ENCODE measurements at places on chromosomes 2 and 18.

GRCh38 chr2:176156301-176156806 is 753 bp upstream of the HOXD3 start:
- no peak for DNase-seq

DNA sequence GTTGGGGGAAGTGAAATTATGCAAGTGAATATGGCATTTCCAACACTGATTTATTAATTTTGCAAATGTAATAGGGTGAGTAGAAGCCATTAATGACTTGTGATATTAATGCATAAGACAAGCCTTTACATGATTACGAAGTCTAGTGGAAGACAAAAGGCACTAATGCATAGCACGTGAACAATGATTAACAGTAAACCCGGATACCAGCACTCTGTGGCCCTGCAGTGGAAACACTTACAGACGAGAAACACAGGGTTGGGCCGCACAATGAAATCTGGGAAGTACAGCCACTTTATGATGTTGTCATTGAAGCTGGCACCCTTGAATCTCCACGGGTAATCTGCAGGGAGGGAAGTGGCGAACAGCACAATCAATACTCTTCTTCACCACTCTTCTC is 233.4 kb downstream of the NAPG start:
- DNase-seq = no peak

DNA sequence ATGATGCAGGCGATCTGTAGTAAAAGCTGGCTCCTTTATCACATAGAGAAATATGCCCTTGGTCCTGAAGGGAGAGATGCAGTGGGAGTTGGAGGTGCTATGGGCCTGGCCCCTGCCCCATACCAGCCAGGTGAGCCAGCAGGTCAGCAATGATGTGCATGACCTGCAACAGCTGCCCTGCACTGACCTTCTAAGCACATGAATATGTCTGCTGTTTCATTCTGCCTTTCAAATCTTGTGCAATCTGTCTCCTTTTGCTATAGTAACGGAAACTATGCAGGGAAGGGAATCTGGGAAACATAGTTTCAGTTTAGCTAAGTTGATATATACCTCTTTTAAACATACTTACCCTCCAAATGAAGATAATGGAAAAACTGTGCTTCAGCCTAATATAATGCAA is 235.2 kb downstream of the TDRD15 start:
- no peak for DNase-seq

- no peak for DNase-seq
Measured at GRCh38 chr2:136407952-136408318, 290.0 kb upstream of the CXCR4 start.

GRCh38 chr2:65292461-65293011 is 64.9 kb downstream of the ACTR2 start:
- no peak for DNase-seq

- DNase-seq = no peak
Measured at GRCh38 chr2:218039171-218039570, 29.9 kb upstream of the RUFY4 start.

DNA sequence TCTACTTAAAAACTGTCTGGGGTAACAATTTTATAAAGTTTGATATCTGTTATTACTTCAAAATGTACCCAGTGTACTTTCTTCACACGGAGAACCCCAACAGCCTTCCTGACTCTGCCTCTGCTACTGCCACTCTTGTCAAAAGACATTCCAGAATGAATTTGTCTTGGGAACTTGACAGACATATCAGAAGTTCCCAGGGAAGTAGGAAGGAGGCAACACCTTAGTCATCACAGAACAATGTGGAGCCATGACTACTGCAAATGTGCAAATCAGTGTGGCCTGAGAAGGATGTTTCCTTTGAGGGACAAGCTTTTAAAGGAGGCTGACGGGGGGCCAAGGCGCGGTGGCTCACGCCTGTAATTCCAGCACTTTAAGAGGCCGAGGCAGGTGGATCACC is 133.8 kb upstream of the RNF152 start:
- DNase-seq = no peak

GRCh38 chr18:24736662-24737330 is 276.4 kb downstream of the HRH4 start:
- no peak for DNase-seq

- DNase-seq = no peak
Measured at GRCh38 chr18:44090453-44090852, 590.2 kb upstream of the SETBP1 start.

DNA sequence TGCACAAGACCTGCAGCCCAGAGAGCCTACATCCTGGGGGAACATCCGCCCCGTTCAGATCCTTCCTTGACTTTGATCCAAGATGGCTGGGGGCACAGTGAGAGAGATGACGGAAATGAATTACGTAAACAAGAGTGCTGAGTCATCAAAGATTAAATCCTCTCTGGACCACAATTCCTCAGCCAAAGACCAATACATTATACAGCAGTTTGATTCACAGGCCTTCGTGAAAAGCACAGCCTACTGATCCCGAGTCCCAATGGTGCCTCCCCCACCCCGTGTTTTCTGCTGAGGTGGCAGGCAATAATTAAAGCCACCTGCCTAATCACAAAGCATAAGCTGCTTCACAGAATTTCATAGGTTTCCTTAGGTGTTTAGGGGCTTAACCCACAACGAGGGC is 43.0 kb downstream of the MYO5B start:
- no peak for DNase-seq

DNA sequence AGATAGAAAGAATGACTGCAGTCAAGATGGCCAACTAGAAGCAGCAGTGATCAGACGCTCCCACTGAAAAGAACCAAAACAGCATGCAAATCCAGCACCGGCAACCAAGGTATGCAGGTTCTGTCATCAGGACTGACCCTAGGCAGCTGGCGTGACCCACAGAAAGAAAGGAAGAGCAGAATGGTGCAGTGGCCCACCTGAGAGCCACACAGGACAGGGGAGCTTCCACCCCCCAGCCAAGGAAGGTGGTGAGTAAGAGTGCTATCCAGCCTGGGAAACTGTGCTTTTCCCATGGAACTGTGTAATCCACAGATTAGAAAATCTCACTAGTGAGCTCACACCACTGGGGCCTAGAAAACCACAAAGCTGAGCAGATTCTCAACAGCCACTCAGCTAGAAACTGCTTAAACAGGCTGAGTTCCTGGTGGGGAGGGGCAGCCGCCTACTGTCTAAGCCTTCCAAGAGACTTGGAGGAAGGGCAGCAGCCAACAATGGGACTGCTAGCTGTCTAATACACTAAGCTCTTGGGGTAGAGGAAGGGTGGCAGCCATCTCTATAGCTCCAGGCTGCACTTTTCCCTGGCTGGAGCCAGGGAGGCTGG is 127.9 kb downstream of the EVA1A start:
- DNase-seq = no peak

DNA sequence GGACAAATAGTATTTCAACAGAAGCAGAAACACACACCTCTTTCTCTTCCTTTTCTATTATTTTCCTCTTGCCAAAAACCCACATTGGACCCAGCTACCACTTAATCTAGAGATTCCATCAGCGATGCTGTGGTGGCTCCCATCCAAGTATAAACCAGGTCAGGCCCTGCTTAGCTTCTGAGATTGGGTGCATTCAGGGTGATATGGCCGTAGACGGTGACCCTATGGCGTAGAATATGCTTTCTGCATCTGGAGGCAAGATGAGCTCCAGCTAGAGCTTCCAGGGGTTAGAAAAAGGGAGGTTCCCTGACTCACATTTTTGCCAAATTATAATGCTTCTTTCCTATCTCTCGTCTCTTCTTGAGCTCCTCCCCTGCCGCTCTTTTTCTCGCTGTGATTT is 66.5 kb downstream of the TNP1 start:
- DNase-seq = no peak

DNA sequence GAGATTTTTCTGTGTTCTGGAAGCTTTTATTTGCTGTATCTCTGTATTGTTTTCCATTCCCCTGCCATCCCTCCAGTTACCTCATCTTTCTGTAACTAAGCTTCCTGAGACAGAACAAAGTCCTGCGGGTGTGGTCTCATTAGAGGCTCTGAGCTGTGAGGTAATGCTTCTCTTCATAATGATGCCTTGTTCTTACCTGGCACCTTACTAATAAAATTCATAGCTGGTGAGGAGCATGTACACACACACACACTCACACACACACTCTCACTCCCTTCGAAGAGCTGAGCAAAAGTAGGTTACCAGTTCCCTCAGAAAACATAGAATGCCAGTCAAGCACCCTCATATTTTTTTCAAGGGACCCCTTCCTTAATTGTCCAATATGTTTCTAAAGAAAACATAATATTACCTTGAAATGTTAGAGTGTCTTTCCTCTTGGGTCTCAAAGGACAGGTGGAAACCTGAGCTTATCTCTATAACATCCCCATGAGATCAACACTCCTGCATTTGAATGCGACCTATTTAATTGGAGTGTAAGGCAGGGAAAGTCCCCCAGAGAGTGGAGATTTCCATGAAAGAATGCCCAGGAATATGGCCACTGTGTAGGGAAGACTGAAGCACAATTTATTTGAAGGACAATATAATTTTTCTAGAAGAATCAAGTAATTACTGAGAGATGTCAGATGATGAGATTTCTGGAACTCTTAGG is 161.6 kb upstream of the NCK2 start:
- no peak for DNase-seq

- DNase-seq = no peak
Measured at GRCh38 chr2:214830794-214831346, 21.4 kb upstream of the BARD1 start.

- peak; percentile 24 for DNase-seq
Measured at GRCh38 chr2:218074031-218074430, 5.0 kb downstream of the RUFY4 start.

DNA sequence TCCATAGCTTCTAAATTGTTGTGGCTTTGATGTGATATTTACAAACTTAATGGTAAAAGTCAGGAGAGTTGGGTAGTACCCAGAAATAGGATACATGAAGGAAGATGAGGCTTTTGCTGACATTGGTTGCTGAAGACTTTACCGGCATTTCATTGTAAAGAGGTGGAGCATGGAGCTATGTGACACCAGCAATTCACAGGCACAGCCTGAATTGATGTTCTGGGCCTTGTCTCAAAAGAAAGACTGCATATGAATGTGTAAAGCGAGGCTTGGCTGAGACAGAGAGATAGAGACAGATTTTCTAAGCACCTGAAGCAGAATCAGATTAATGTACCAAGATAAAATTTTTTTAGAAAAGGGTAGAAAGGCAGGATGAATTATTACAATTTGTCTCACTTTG is 864.9 kb upstream of the ID2 start:
- no peak for DNase-seq

- no peak for DNase-seq
Measured at GRCh38 chr2:27875089-27875881, 14.9 kb downstream of the RBKS start.

DNA sequence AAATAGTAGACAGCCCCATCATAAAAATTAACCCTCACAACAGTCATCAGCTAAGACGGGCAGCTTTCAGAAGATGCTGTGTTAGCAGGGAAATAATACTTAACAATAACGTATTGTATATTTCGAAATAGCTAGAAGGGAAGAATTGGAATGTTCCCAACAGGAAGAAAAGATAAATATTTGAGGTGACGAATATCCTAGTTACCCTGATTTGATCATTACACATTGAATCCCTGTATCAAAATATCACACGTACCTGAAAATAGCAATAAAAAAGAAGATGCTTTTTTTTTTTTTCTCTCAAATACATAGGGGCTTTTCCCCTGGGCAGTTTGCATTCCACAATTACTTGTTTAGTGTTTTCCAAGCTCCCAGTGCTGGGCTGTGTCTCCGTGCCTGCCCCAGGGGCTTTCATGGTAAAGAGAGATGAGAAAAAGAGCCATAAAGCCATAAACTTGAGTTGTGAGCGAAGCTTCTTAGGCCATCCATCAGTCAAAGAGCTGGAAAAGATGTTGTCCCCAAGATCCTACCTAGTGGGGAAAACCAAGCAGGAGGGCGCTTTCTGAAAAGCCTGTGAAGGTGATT is 183.0 kb upstream of the REV1 start:
- no peak for DNase-seq

DNA sequence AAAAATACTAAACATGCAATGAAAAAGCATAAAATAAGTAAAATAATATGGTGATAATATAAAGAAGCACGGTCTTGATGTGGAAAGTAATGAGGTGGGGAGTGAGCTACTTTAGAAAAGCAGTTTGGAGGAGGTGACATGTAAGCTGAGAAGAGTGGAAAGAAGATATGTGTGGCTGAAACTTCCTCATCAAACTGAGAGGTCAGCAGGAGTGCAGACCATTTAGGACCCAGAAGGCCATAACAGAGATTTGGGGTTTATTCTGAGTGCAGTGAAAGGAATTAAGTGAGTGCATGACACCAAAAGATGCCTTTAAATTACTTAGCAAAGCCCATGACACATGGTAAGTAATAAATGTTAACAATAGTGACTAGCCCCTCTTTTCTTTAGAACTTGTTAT is 24.4 kb upstream of the TMEM182 start:
- DNase-seq = no peak

DNA sequence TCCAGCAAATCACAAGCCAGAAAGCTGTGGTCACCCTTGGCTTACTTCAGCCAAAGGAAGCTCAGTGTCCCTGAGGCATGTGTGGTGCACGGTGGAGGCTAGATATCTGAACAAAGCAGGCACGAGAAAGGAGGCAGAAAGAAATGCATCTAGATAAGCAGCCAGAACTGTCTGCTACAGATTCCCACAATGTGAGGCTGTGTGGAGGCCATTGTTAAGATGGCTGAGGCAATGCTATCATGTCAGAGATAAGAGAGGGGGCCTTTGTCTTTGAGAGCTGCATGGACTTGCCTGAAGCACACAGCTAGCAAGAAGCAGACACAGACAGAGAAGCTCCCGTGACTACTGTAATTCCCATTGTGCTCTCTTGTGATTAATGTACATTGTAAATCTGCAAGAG is 110.5 kb upstream of the LYPD6 start:
- no peak for DNase-seq

DNA sequence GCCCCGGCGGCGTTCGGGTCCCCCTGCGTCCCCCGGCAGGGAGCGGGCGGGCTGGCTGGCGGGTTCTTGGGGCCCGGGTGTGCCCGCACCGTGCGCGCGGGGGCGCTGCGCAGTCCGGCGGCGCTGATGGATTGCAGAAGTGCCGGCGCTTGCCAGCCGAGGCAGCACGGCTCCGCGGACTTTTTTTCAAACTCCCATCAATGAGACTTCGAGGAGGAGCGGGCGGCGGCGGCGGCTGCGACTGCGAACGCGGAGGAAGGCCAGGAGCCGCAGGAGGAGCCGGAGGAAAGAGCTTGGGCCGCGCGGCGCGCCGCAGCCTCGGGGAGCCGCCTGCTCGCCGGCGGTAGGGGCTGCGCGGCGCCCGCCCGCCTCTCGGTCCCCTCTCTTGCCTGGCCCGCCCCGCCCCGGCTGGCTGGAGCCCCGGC is at the start of gene GLI2:
GLI2 (plus strand) TSS at position 123 of the 425 bp plus-strand sequence. CDS start 61,453 bp downstream, outside the sequence.
- peak; percentile 29 for DNase-seq

- DNase-seq = no peak
Measured at GRCh38 chr2:28692411-28692810, 59.2 kb upstream of the PPP1CB start.

Measured in stimulated activated CD4-positive, alpha-beta T cell treated with anti-CD3 and anti-CD28 coated beads, Interleukin-15, amount 100 ng/mL, for 48 hours (primary cell).